Astrocyte (in vitro differentiated cells and primary cell): ENCODE measurements at places on chromosomes 3 and 15.

DNA sequence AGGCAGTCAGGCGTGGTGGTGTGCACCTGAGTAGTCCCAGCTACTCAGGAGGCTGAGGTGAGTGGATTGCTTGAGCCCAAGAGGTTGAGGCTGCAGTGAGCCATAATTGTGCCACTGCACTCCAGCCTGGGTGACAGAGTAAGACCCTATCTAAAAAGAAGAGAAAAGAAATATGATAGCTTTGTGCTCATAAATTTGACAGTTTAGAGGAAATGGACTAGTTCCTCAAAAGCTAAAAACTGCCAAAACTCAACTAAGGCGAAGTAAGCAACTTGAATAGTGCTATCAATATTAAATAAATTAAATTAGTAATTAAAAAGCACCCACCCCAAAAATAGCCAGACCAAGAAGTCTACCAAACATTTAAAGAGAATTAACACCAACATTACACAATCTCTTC, 24.5 kb upstream of the SLC15A2 start:
- DNase-seq, result no peak

- peak; percentile 36 for DNase-seq
Observed at GRCh38 chr3:128190501-128190900, 37.2 kb downstream of the EEFSEC start.

GRCh38 chr3:87413814-87414213, 137.4 kb upstream of the POU1F1 start:
- peak; percentile 78 for DNase-seq

DNA sequence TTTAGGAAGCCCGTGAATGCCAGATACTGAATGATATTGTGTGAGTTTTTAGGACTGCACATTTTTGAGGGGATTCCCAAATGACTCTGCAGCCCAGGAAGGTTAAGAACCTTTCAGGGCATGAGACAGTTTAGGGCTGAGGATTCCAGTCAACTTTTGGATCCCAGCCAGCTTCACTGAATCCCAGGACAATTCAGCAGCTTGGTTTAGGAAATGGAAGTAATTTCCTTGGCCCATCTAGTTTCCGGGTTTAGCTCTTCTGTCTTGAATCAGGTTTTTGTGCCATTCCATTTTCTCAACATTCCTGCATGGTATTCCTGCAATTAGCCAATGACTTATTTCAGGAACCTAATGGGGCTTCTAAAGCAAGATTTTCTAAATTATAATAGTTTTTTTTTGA, 253.9 kb downstream of the LSAMP start:
- no peak for DNase-seq

- peak; percentile 50 for DNase-seq
Observed at GRCh38 chr15:29674661-29675533, 147.4 kb downstream of the TJP1 start.

DNA sequence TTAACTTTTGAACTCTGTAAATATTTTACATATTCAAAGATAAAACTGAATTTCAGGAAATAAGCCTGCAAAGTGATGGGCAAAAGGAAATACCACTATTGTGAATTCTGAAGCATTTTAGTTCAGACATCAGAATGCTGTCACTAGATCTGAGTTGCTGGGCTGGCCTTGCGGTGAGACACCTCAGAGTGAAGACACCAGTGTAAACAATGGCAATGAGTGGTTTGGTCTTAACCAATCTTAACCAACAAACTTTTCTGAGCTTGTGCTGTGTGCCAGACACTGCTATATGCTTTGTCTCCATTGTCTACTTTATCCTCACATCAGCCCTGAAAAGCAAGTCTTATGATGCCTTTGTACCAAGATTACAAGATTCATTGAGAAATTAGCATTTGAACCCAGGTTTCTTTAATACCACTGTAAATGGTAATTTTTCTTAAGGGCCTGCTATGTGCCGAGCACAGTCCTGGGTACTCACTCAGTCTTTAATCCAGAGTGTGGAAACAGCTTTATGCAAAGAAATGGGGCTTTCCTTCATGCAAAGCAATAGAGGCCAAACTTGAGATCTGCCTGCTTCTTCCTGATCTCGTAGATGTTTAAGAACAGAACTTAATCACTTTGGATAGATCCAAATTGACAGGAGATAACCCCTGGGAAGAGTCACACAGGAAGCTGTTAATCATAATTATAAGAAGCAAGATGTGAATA, 55.0 kb downstream of the TMEM39A start:
- DNase-seq, result no peak

GRCh38 chr3:189687475-189687874, 56.3 kb downstream of the TP63 start:
- no peak for DNase-seq

DNA sequence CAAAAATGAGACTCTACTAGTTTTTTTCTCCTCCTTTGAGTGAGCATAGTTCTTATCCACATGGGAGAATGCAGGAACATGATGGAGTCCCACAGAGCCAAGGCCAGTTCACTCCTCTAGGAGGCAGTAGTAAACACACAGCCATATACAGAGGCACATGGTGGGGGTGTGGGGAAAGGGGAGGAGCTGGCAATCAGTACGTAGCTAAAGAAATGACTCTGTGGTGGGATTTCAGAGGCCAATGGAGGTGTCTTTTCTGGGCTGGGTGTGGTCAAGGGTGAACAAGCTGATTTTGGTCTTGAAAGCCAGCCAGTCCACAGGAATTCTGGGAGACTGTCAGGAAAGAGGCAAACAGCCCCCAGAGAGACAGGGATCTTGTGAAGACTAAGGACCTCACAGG, 6.6 kb upstream of the RAB11A start:
- peak; percentile 66 for DNase-seq

DNA sequence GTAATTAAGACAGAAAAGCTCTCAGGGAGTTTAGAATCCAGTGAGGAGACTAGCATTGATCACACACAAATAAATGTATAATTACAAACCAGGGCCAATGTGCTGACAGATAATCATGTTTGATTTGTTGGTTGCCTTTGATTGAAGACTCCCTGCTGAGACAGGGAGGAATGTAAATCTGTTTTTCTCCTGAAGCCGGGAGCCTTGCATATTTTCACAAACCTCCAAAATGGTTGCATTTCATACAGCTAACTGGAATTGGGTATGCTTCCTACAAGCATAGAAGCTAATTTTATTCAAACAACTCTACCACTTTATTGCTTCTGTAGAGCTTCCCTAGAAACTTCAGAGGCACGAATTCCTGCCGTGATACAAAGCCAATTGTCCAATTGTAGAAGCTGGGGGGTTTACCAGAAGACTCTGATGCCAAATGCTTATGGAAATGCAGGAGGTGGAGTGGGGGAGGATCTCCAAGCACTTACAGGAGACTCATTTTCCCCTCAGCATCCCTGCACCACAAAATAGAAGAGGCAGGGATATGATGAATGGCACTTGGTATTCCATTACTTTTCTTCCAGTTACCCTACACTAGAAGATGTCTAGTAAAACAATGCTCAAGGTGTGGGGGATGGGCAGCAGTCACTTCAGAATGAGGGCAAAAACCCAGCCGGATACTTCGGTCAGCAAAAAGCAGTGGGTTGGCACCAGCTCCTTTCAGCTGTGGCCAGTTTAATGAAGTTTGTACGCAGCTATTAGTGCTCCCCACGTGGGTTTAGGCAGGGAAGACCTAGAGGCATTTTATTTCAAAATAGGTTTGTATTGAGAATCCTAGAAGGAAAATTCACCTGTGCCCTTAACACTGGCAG, 11.4 kb upstream of the MEX3B start:
- DNase-seq, result no peak
